ENCODE measurements at places on chromosomes 1 and 21. TPM values are rescaled to one million over a fixed set of nuclear protein-coding genes. Genes with fewer than 3 reads are reported as not detected.

DNA sequence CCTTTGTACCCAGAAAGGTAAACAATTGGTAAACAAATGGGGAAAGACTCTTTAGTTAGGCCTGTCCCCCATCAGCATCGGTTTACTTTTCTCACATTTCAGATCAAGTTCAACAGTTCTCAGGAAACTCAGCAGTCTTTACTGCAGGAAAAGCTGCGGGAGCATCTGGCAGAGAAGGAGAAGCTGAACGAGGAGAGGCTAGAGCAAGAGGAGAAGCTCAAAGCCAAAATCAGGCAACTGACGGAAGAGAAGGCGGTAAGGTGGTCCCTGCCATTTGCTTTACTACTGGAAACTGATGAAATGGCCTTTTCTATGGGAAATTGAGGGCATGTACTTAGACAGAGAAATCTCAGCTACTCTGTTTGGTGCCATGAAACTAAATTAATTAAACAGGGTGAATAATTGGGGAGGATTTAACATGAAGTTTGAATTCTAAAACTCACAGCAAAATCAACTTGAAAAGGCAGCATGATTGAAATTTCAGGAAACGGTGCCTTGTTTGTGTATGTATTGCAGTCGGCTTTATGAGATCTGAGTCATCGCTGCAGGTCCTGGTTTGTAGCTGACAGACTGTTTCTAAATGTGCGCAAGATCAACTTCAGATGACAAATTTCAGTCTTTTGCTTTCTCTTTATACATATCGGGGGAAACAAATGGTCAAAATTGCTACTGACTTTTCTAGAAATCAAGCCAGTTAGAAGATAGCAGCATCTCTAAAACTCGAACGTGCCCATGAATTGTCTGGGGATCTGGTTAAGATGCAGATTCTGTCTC is 67.9 kb upstream of the EFHD2 start:
- no peaks in the 10 kb centered on the region for H3K27me3 ChIP-seq
- H3K36me3 ChIP-seq, result no peaks in the 10 kb centered on the region
- H3K4me3 ChIP-seq, result no peak overlapping the region

DNA sequence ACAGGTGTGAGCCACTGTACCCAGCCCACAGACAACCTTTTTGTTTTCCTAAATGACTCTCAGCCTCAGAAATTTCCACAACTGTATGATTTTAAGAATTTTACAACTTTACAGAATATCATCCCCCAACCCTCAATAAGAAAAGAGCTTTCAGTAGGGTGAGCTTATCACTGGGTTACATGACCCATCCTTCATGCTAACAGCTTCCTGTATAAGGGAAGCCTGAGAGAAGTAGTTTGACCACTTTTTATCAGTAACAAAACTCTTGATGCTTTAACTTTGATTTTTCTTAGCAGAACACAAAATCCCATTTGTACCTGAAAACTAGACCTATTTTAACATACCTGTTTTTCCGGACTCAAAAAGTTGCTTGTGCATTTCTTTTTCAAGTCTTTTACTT is 9.7 kb upstream of the MYBPHL start:
- no peaks in the 10 kb centered on the region for H3K27me3 ChIP-seq
- no peaks in the 10 kb centered on the region for H3K36me3 ChIP-seq
- DNase-seq, result no peak
- no peak overlapping the region for H3K4me3 ChIP-seq
- H3K27ac ChIP-seq, result no peak overlapping the region
- H3K4me1 ChIP-seq, result no peaks in the 10 kb centered on the region

The CD1D gene
- 7.9 TPM for total RNA-seq

- DNase-seq, result no peak
- H3K36me3 ChIP-seq, result no peaks in the 10 kb centered on the region
- H3K4me3 ChIP-seq, result no peak overlapping the region
Measured at GRCh38 chr1:209797978-209798639, 7.8 kb downstream of the IRF6 start.

DNA sequence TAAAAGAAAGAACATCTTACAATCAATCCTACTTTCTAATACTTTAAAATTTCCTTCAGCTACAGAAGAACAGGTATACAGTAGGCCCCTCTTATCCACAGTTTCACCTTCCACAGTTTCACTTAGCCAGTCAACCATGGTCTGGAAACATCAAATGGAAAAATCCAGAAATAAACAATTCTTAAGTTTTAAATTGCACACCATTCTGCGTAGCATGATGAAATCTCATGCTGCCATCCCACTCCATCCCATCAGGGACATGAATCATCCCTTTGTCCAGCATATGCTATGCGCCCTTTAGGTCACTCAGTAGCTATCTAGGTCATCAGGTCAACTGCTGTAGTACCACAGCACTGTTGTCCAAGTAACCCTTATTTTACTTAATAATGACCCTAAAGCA is 67.7 kb downstream of the HSF2BP start:
- H3K4me3 ChIP-seq, result no peak overlapping the region
- no peak overlapping the region for H3K27ac ChIP-seq
- H3K4me1 ChIP-seq, result no peaks in the 10 kb centered on the region
- H3K36me3 ChIP-seq, result no peaks in the 10 kb centered on the region

GRCh38 chr1:75341537-75341936 is 207.3 kb downstream of the LHX8 start:
- no peak overlapping the region for H3K4me3 ChIP-seq
- no peaks in the 10 kb centered on the region for H3K36me3 ChIP-seq
- H3K4me1 ChIP-seq, result no peaks in the 10 kb centered on the region
- DNase-seq, result no peak
- no peak overlapping the region for H3K27ac ChIP-seq
- no peaks in the 10 kb centered on the region for H3K27me3 ChIP-seq

The SYCP1 gene
- not detected for total RNA-seq

- H3K4me3 ChIP-seq, result no peak overlapping the region
- no peaks in the 10 kb centered on the region for H3K4me1 ChIP-seq
- no peak overlapping the region for H3K27ac ChIP-seq
- no peaks in the 10 kb centered on the region for H3K27me3 ChIP-seq
Measured at GRCh38 chr1:100607628-100608240, 69.8 kb downstream of the GPR88 start.

The RGS18 gene
- 0.42 TPM for total RNA-seq

- H3K27ac ChIP-seq, result no peak overlapping the region
- H3K27me3 ChIP-seq, result no peaks in the 10 kb centered on the region
- DNase-seq, result no peak
- no peaks in the 10 kb centered on the region for H3K36me3 ChIP-seq
Measured at GRCh38 chr1:40003156-40004093, 37.1 kb upstream of the CAP1 start.

- H3K36me3 ChIP-seq, result no peaks in the 10 kb centered on the region
- H3K4me1 ChIP-seq, result peaks cover 8% of the 10 kb centered on the region
- no peak overlapping the region for H3K27ac ChIP-seq
- no peak overlapping the region for H3K4me3 ChIP-seq
- no peak for DNase-seq
Measured at GRCh38 chr1:15852828-15853302, 5.4 kb downstream of the SPEN start.

All from colonic mucosa (tissue), 4 donors.